ENCODE measurements at places on chromosomes 5 and 9. TPM values are rescaled to one million over a fixed set of nuclear protein-coding genes. Genes with fewer than 3 reads are reported as not detected.

DNA sequence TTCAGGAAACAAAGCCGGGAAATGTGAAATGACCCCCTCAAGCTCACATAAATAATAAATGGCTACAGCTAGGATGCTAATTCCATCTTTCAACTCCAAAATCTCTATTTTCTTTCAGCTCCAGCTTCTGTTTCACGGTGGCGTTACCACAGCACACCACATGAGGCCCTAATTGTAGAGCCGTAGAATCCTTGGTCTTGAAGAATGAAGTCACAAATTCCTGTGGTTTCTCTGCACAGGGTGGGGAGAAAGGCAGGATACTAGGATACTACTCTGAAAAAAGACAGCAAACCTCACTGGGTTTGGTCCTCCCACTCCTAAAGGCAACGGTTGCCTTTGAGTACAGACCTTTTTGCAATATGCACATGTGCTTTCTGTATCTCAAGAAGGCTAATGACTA lies 13.9 kb upstream of the RARS1 start:
- no peak overlapping the region for H3K27ac ChIP-seq
- no peak overlapping the region for H3K4me3 ChIP-seq
- H3K36me3 ChIP-seq: peaks cover 34% of the 10 kb centered on the region
- no peaks in the 10 kb centered on the region for H3K27me3 ChIP-seq
- H3K4me1 ChIP-seq: no peaks in the 10 kb centered on the region

DNA sequence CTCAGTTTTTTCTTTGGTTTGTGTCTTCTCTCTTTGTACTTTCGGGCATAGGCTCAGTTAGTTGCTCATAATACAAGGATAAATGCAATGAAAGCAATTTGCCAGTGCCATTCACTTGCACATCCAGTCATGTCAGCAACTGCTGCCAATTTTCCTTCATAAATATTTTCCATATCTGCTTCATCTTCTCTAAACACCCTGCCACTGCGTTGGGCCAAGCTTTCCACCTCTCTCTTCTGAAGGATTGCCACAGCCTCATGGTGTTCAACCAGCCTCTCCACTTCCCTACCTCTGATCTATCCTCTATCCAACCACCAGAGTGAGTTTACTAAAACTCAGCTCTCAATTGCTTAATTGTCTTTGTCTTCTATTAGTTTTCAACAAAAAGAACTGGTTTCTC lies 192.5 kb upstream of the ZNF462 start:
- H3K36me3 ChIP-seq: no peaks in the 10 kb centered on the region
- DNase-seq: no peak
- H3K27me3 ChIP-seq: no peaks in the 10 kb centered on the region

DNA sequence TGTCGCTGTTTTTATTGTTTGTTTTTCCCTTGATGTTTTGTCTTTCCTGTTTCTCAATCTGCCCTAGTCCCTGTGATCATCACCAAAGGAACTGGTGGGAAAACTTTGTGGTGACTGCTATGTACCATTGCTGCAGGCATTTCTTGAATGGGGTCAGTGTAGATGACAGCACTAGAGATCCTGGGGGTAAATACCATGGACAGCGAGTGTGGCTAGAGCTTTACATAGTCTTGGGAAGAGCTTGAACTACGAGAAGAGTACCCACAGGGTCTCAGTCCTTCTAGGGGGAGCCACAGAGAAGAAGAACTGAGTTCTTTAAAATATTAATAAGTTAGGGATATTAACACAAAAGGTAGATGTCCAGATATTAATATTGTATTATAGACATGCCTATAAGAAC lies 138.8 kb downstream of the PAM start:
- H3K36me3 ChIP-seq: no peaks in the 10 kb centered on the region
- DNase-seq: no peak
- no peaks in the 10 kb centered on the region for H3K4me1 ChIP-seq
- no peaks in the 10 kb centered on the region for H3K27me3 ChIP-seq

DNA sequence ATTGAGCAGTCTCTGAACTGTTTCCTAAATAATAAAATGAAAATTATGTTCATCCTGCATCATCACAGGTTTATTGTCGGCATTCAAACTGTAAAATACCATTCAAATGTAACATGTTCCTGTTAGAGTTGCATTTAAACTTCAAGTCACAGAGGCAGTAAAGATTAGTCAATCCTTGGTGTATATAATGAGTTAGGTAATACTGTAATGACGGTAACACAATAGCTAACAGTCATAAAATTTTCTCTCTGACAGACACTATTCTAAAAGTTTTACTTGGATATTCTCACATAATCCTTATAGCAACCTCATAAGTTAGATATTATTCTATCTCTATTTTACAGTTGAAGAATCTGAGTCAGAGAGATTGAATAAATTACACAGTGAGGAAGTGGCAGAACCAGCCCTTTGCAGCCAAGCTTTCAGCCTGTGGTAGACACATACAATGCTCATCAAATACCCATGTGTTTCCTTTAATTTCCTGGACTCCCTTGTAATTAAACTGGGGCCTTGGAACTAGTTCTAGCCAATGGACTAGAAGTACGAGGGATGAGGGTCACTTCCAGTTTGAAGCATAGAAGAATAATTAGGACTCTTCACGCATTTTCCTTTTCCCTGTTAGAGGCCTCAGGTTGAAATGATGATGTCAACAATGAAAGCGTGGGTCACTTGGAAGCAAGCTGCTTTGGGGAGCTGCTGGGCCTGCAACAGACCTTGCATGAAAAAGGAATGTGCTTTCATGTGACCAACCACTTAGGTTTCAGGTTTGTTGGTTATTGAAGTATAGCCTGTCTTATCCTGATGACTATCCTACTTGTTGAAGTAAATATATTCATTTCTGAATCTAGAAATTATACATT lies 12.3 kb upstream of the CAST start:
- no peak for DNase-seq
- no peak overlapping the region for H3K4me3 ChIP-seq
- H3K4me1 ChIP-seq: peaks cover 31% of the 10 kb centered on the region
- no peaks in the 10 kb centered on the region for H3K27me3 ChIP-seq
- no peak overlapping the region for H3K27ac ChIP-seq

DNA sequence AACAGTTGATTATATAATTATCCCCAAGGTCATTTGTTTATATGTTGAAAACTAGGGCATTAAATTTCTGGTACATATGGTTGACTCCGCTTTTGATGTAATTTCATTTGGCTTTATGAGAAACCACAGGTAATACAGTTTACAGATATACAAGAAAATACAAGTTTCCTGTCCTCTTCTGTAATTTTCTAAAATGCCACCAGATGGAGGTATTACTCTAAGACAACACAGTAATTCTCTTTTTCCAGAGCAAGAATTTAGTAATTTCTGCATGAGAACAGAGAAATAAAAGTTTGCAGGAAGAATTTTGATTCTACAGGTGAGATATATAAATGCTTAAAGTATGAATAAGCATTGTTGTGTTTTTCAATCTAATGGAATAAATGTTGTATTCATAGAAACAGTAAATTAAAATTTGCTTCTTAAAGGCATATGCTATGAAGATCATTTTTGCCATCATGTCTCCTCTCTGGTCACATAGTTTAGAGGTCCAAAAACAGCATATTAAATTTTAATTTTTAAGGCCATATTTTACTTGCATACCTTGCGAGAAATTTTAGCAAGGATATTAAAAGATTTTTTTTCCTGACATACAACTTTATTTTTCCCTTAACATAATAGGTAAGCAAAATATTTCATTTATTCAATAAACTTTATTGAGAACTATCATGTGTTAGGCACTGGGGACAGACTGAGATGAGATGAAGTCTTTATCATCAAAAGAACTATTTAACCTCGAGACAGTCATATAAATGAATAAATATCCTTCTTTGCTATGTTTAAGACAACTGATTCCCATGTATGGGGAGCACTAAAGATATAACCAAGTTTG lies 22.7 kb downstream of the CHD1 start:
- H3K27ac ChIP-seq: no peak overlapping the region
- H3K4me3 ChIP-seq: no peak overlapping the region
- DNase-seq: no peak
- H3K4me1 ChIP-seq: peaks cover 5% of the 10 kb centered on the region
- no peaks in the 10 kb centered on the region for H3K27me3 ChIP-seq

GRCh38 chr5:51278539-51278938 lies 104.7 kb upstream of the ISL1 start:
- H3K36me3 ChIP-seq: no peaks in the 10 kb centered on the region
- no peak overlapping the region for H3K27ac ChIP-seq
- H3K4me3 ChIP-seq: no peak overlapping the region
- H3K27me3 ChIP-seq: no peaks in the 10 kb centered on the region
- H3K4me1 ChIP-seq: no peaks in the 10 kb centered on the region

- no peaks in the 10 kb centered on the region for H3K27me3 ChIP-seq
- H3K27ac ChIP-seq: no peak overlapping the region
- no peaks in the 10 kb centered on the region for H3K36me3 ChIP-seq
Measured at GRCh38 chr5:145027286-145027685, 807.9 kb downstream of the PRELID2 start.

DNA sequence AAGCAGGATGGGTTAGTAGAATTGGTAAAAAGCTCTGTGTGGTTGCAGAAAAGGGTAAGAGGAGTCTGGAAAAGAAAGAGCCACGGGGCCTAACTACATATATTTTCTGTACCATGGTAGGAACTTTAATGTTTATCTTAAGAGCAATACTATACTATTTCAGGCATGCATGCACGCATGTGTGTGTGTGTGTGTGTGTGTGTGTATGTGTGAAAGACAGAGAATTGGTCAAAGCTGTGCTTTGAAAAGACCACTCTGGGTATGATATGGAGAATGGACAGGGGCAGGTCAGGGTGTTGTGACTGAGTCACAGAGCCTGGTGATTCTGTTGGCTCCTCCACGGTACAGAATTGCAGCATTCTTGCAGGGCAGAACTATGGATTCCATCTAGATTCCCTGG lies 339.3 kb downstream of the SLIT3 start:
- no peaks in the 10 kb centered on the region for H3K4me1 ChIP-seq
- DNase-seq: no peak
- no peaks in the 10 kb centered on the region for H3K36me3 ChIP-seq
- H3K4me3 ChIP-seq: no peak overlapping the region
- no peak overlapping the region for H3K27ac ChIP-seq

GRCh38 chr5:68652534-68652965 lies 437.0 kb downstream of the PIK3R1 start:
- no peak overlapping the region for H3K27ac ChIP-seq
- no peaks in the 10 kb centered on the region for H3K27me3 ChIP-seq
- no peaks in the 10 kb centered on the region for H3K36me3 ChIP-seq
- no peak overlapping the region for H3K4me3 ChIP-seq

SPATA9 gene
- total RNA-seq: not detected

SPOCK1 gene
- total RNA-seq: 8.4 TPM

ANGPTL2 gene
- total RNA-seq: 11.4 TPM

SLC45A2 gene
- not detected for total RNA-seq

RNF208 gene
- 5.8 TPM for total RNA-seq

IFNB1 gene
- not detected for total RNA-seq

PCDHAC1 gene
- total RNA-seq: 3.1 TPM
